ENCODE measurements at places on chromosomes 7 and 10.

DNA sequence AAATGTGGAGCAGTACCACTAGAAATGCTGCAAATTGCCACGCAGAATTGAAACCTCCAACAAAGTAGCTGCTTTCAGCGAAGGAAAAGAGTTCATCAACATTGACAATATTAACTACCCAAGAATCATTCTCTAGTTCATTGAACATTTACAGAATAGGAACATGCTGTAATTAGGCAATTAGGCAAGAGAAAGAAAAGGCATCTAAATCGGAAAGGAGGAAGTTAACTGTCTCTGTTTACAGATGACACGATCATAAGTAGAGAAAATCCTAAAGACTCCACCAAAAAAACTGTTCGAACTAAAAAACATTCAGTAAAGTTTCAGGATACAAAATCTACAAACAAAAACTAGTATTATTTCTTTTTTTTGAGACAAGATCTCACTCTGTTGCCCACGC is 8.9 kb upstream of the PKD1L1 start:
- no peak for DNase-seq

GRCh38 chr7:83413424-83413823 is 235.5 kb downstream of the SEMA3E start:
- no peak for DNase-seq

- DNase-seq = peak; percentile 15
These were observed 43.1 kb upstream of the LBX1 start for GRCh38 chr10:101272229-101272868.

DNA sequence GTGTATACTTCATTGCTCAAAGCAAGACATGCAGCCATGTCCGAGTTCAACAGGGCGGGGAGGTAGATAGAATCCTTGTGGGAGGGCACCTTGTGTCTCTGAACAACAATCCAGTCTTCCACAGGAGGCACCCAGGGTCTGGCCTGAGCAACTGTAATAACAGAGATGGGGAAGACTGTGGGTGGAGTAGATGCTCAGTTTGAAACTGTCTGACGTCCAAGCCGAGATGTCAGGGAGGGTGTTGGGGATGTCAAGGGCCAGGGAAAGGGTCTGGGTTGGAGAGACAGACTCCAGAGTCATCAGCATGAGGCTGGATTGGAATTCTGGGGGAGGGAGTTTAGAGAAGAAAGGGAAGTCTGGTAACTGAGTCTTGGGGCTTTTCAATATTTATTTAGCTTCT is 88.0 kb downstream of the FANK1 start:
- peak; percentile 87 for DNase-seq

GRCh38 chr7:67407392-67408071 is 410.9 kb downstream of the TYW1 start:
- no peak for DNase-seq

GRCh38 chr7:117780832-117781231 is 92.4 kb downstream of the CTTNBP2 start:
- peak; percentile 54 for DNase-seq

GRCh38 chr10:12177642-12178041 is 18.0 kb downstream of the NUDT5 start:
- DNase-seq = no peak

DNA sequence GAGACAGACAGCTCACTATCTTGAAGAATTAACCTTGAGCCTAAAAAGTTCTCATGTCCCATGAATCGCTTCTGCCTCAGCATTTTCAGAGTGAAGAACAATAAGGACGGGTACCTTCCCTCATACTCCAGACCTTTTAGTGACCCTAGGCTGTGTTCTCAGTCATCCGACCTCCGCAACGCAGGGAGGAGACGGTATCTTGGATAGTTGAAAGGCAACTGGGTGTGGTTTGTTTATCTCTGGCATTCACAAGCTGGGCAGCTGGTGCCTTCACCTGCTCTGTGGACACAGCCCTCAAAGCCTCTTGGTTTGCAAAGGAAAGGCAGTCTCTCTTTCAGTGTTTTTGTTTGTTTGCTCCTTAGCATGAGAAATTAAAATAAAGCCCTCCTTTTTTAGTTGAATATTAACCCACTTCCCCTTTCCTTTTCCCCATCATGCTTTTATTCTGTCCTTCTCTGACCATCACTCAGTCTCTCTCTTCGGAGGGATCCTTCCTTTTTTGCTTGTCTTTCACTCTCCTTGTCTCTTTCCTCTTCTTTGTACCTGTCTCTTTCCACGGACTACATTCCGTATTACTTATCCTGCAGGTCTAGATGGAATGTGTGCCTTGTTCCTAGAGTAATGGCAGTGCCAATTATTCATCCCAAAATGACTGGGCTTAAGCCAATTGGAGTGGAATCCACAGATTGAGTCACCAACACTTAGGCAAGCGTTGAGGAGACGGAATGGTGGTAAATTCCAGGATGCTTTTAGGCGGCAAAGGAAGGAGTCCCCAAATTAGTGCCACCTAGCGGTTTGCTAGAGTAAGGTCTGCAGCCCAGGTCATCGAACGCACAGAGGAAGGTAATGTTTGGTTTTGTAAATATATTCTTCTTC is 45.8 kb downstream of the PRR15 start:
- DNase-seq = no peak

- no peak for DNase-seq
These were observed 256.7 kb downstream of the AGMO start for GRCh38 chr7:15305002-15305600.

GRCh38 chr7:14233868-14234369 is 244.5 kb upstream of the ETV1 start:
- DNase-seq = no peak
